Gastroesophageal sphincter (tissue), 4 donors: ENCODE measurements at places on chromosomes 5 and 9. TPM values are rescaled to one million over a fixed set of nuclear protein-coding genes. Genes with fewer than 3 reads are reported as not detected.

Gene SMIM33
- total RNA-seq: not detected

Gene IL9
- not detected for total RNA-seq

Gene FCHO2
- total RNA-seq: 36.3 TPM

Gene OR1Q1
- not detected for total RNA-seq

Gene BAAT
- total RNA-seq: not detected

Gene PHF24
- total RNA-seq: 0.30 TPM

Gene ELAVL2
- total RNA-seq: 0.25 TPM

Gene CBY3
- not detected for total RNA-seq

Gene CCL28
- 3.7 TPM for total RNA-seq
